Stimulated activated CD4-positive, alpha-beta T cell treated with anti-CD3 and anti-CD28 coated beads, Interleukin-4, amount 100 ng/mL, for 1 hour (primary cell): ENCODE measurements at places on chromosomes 6 and 20.

DNA sequence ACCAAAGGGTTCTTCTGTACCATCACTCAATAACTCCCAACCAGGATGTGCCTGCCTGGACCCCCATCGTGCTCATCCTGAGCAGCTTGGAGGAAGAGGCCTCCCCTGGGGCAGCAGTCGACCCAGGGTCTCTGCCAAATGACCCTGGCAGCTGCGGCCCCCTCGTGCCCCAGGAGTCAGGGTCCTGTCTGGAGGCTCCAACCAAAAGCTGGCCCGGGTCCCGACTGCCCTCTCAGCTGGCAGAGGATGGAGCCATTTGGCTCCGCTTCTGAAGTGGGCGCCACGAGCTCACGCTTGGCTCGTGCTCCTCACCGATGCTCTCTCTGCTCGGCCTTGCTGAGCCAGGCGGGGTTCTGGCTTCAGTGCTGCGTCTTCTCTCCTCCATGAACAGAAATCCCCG is 56.8 kb downstream of the TFAP2C start:
- no peak for DNase-seq

- no peak for DNase-seq
Observed at GRCh38 chr20:48680650-48681049, 147.1 kb downstream of the PREX1 start.

GRCh38 chr20:33162753-33163152 is 5.2 kb upstream of the BPIFA2 start:
- DNase-seq, result no peak

- DNase-seq, result no peak
Observed at GRCh38 chr20:56810141-56810540, 181.0 kb downstream of the TFAP2C start.

GRCh38 chr20:21433329-21433890 is 36.1 kb upstream of the NKX2-4 start:
- DNase-seq, result no peak

DNA sequence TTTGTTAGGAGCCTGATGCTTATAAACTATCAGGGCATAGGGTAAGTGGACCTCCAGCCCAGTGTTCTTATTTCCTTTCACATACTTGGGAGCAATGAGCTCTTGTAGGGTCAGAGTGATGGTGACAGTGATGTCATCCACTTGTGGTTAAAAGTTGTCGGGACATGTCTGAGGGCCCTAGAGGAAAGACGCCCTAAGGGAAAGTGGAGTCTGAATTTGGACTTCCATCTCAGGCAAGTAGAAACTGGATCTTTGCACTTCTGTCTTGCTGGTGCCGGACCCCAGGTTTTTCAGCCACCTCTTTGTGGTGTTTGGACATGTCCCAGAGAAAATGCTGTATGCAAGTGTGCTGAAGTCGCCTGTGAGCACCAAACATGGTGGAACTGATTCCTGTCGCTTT is 900.5 kb downstream of the C6orf118 start:
- DNase-seq, result no peak

- no peak for DNase-seq
Observed at GRCh38 chr20:10540636-10541493, 105.8 kb downstream of the SLX4IP start.

DNA sequence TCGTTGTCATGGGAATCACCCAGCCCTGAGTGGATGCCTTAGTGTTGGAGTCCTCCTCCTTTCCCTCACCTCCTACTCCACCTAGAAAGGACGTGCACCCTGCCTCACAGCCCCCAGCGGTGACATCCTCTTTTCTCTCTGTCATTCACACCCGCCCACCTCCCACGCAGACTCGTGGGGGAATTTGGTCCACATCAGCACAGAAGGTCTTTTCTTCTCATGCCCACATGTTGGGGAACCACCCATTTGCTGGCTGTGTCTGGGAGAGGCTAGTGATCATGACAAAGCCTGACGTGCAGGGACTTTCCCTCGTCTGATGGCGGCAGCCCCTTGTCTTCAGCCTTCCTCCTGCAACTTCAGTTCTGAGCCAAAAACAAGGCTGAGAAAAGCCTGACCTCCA is 96.0 kb upstream of the CNKSR3 start:
- DNase-seq, result peak; percentile 84

- DNase-seq, result no peak
Observed at GRCh38 chr20:19757487-19758132, 448 bp upstream of the RIN2 start.

DNA sequence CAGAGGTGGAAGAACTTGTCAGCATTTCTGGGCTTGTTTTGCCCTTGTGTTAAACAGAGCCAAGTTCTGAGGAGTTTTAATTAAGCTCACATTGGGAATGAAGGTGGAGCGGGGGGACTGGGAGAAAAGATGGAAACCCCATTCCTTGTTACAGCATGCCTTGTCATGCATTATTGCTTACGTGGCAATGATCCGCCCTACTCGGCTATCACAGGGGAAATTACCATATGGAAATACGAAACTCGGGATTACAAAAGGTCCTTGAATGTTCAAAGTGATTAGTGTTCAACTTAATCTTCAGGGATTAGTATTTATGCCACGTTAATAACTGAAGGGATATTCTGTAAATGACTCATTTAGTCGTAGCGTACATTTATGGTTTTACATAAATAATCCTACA is 86.4 kb downstream of the MAP3K7 start:
- no peak for DNase-seq

GRCh38 chr6:96184798-96185197 is 169.0 kb downstream of the FUT9 start:
- no peak for DNase-seq

GRCh38 chr6:169208011-169208410 is 45.6 kb downstream of the THBS2 start:
- no peak for DNase-seq

DNA sequence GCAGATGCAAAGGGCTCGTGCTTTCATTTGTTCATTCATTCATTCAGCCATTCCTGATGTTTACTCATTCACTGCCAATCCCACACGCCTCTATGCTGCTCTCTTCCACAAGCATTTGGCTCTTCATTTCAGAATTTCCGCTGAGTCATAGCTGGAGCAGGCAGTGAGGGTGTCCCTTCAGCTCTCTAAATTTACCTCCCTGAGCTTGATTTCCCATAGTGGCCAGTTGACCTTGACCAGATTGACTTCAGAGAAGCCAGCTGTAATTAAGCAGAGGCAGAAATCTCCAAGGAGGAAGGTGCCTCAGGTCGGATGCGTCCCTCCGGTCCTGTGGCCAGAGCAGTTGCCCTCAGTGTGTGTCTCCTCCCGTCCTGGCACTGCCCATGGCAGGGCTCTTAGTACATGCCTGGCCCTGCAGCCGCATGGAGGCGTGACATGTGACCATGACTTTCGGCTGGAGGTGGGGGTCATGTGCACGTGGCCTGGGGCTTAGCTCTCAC is 267.2 kb upstream of the ECI2 start:
- no peak for DNase-seq

GRCh38 chr6:83313882-83314281 is 117.0 kb downstream of the ME1 start:
- no peak for DNase-seq

- DNase-seq, result no peak
Observed at GRCh38 chr20:1295276-1295930, 29.3 kb downstream of the SNPH start.

DNA sequence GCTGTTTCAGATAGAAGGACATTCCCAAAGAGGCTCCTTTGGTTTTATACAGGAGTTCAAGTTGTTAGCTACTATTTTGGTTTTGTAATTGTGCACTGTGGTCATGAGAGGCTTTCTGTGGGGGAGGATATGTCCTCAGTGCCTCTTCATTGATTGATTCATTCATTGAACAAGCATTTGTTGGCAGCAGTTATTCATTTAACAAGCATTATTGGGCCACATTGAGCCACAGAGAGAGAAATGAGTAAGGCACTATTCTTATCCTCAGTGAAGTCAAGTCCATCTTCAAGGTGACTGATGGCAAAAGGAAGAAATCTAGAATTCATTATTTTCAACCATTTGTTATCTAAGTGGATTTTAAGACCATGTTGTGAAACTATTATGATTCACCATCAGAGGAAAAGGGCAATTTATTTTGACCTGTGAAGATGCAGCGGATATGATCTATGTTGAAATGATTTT is 697.2 kb upstream of the CITED2 start:
- DNase-seq, result no peak

DNA sequence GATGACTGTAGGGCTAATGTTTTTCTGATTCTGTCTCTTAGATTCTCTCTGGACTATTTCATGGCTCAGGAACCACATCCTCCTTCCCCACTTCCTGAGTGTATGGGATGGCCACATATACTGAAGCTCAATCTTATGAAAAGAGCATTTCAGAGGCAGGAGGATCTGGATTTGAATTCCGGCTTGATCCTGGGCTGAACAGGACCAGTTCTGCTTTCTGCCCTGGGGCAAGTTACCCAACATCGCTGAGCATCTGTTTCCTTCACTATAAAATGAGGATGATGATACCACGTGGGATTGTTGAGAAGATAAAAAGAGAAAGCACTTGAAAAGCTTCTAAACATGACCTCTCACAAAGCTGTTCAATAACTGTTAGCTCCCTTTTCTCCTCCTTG is 168.4 kb upstream of the TNFAIP3 start:
- DNase-seq, result no peak

- no peak for DNase-seq
Observed at GRCh38 chr6:80181352-80182081, 75.0 kb downstream of the BCKDHB start.

DNA sequence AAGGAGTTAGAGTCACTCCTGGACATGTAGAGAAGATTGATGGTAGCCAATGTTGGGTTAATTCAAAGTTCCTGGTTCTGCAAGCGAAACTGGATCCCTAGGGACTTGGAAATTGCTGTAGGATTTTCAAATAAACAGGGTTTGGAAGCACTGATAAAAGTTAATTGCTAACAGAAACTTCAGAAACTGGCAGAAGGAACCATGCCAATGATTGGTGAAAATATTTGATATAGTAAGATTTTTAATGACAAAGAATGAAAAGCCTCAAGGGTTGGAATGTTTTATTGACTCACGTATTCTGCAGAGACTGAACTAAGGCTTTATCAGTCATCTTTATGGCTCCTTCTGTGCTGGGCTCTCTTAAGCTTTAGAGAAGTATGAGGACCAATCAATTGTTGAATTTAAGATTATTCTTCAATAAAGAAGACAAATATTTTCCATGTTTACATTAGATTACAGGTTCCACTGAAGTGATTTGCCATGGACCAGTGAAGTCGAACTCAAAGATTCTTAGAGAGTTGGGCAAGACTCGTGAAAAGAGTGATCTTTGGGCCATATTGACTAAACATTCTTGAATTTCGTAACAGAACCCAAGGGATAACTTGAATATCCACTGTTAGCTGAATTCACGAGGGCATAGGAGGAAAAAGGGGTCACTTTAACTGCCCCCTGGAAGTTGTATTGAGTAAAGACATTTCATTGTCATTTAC is 371.4 kb downstream of the HDGFL1 start:
- no peak for DNase-seq

DNA sequence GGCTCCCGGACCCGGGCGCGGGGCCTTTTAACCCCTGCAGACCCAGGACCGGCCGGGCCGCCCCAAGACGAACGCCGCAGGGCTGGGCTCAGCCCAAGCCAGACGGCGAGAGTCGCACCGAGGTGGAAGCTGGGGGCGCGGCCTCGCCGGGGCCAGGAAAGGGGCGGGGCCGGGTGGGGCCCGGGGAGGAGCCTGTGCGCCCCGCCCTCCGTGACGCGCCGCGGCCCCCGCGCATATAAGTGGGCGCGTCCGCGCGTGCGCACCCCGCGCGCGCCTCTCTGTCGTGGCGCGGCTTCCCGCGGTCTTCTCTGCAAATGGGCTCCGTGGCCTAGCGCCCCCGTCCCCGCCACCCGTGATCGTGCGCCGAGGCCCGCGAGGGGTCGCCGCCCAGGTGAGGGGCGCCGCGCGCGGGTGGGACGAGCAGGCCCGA is at the start of gene PPDPF:
PPDPF (plus strand) TSS at position 262 of the 430 bp plus-strand sequence. CDS start 544 bp downstream, outside the sequence.
- DNase-seq, result peak; percentile 84

- no peak for DNase-seq
Observed at GRCh38 chr6:89989742-89990141, 95.5 kb downstream of the GJA10 start.

DNA sequence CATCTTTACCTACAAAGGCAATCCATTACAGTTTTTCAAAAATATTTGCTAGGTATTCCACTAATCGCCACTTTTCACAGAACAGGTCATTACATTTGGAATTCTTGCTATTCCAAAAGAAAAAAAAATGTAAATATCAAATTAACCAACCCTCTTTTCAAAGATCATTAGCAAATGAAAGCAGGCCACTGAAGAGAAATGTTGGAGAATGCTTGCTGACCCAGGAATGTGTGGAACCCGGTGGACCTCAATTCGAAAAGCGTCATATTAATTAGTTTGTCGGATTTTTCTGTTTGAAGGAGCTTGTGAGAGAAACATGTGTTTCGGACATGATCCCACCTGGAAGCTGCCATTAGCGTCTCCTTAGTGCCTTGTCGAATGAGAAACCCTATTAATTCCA is 27.9 kb upstream of the SERPINB9 start:
- no peak for DNase-seq

DNA sequence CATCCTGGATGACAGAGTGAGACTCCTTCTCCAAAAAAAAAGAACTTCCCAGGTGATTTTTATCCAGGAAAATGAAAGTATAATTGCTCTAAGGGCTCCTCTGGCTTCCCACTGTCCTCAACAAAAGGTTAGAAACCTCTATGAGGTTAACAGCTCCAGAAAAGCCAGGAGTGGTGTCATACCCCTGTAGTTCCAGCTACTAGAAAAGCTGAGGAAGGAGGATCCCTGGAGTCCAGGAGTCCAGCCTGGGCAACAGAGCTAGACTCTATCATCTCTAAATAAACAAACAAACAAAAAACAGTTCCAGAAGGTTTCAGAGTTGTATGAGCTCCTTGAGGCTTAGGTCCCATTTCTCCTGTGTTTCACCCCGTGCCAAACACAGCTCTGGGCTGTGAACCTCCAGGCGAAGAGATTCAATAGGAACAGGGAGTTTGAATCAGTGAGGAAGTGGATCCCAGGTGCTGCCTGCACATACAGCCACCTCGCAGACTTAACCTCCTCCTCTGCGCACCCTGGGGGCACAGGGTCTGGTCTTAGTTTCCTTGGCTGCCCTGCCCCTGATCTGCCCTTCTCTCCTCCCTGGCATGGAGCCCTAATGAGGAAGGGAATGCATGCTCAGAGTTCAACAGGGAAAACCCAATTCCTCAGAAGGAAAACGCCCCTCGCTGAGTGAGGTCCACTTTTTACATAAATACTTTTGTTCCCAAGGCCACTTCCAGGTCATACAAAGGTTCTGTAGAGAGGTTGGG is 31.0 kb downstream of the ZC3H12D start:
- DNase-seq, result no peak

DNA sequence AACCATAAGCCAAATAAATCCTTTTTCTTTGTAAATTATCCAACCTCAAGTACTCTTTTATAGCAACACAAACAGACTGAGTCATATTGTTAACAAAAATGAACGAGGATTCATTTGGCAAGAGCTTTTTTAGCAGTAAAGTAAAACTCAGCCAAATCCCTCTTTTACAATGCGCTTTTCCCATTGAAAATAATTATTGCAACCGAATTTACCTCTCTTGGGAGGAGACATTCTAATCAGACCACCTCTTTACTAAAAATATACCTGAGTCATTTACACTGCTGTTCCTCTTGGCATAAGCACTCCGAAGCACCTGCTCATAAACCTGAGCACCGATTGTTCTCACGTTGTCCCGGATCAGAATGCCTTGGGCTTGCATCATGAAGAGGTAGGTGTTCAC is 57.4 kb downstream of the B4GALT5 start:
- no peak for DNase-seq
